Tibial artery (tissue), 4 donors: ENCODE measurements at places on chromosomes 4 and X.

DNA sequence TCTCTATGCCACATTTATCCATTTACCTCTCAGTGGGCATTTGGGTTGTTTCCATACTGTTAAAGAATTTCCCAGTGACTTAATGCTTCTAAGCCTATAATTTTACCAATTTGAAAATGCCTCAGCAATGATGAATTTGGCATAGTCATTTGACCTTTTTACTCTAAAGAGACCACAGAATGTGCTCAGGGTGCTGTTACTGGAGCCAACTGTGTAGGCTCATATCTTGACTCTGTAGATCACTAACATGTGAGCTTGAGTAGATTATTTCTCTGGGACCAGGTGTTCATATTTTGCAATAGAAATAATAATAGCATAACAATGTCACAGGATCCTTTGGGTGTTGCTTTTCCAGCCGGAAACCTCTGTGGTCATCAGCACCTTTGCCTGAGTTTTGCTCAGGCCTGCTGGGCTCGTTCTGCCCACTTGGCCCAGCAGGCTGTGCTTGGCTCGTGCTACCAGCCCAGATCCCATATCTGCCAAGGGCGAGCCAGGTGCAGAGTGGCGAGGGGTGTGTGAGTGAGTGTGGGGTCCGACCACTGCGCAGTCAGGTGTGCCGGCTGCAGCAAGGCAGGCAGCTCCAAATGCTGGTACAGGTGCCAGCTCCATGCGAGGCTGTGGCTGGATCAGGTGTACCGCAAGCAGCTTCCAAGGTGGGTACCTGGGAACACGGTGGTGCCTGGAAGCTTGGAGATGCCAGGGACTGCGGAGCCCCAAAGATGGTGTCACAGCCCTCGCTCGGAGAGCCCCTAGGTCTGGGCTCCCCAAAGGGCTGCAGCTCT is 70.6 kb upstream of the ANK2 start:
- no peak for DNase-seq

DNA sequence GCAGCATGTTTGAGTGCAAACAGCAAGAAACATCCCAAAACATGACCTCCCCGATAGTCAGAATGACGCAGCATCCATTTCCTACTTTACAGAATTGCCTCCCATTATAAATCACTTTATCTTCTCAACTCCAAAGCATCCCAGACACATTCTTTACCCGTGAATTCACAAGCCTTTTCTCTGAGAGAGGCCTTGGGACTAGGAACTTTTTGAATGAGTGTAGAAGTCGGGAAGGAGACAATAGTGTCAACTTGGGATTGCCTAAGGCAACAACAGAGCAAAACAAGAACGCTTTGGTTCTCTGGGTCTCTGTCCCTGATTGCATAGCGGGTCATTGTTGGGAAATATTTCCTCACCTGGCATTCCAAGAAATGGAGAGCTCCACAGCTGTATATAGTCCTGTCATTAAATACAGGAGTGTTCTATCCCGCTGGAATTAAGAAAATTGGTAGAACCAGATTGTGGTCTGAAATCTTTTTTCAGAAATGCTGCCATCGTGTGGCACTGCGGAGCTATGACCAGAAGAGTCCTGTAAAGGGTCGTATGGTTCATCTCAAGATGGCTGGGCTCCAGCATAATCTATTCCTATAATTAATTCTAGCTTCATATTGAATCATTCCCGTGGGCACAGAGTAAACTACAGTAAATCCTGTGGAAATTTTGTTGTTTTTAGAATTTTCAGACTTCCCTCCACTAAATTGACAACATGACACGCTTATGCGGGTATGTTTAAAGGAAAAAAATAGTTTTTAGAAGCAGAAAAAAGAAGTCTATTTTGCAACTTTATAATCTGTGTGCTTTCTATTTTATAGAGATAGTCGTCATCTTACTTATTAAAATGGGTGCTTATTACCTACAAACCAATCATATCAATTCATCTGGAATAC is 2.0 kb upstream of the SPP1 start:
- peak; percentile 51 for DNase-seq

DNA sequence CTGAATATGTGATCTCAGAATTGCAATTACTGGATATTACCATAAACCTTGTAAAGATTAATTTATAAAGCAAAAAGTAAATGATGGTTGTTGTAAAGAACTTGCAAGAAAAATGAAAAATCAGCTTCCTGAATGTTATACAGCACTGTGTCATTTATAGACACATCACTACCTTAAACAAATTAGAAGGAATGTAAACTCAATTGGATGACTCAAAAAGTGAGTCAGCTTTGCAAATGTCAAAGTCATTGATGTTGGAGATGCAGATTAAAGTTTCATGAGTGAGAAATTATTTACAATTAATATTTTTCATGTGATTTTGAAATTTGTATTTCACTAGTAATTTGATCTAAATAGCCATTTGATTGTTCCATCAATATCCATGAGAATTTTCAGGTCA is 193.2 kb downstream of the RAPGEF2 start:
- no peak for DNase-seq

- no peak for DNase-seq
Measured at GRCh38 chr4:189202869-189203271, 737.8 kb upstream of the FRG1 start.

DNA sequence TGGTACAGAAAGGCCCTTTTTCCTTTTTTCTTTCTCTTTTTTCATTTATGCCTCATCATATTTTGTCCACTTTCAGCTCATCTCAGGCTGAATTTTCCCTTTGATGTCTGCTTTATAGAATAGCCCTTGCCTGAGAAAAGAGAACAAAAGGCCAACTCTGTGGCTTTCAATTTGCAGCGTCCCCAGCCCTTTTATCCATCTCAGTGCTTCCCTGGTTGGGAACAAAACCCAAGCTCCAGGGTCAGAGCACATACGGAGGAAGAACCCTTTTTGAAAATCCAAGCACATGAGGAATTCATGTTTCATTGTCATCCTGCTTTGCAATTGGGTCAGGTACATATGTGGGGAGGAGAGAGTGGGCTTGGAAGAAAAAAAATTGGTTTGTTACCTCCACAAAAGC is 47.5 kb downstream of the TMEM164 start:
- no peak for DNase-seq

DNA sequence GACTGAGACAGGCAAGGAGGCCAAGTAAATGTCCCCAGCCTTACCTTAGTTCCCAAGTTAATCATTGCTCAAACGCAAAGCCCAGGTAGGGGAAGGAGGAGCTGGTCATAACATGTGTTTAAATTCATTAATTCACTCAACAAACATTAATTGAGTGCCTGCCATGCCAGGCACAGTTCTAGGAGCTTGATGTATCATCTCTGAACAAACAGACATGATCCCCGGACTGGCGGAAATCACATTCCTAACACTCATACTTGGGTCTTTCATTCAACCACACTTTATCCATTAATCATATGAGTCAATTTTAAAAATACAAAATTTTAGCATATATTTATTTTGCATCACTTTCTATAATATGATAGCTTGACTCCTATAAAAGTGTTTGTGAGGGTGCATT is 335.3 kb upstream of the NOCT start:
- no peak for DNase-seq

DNA sequence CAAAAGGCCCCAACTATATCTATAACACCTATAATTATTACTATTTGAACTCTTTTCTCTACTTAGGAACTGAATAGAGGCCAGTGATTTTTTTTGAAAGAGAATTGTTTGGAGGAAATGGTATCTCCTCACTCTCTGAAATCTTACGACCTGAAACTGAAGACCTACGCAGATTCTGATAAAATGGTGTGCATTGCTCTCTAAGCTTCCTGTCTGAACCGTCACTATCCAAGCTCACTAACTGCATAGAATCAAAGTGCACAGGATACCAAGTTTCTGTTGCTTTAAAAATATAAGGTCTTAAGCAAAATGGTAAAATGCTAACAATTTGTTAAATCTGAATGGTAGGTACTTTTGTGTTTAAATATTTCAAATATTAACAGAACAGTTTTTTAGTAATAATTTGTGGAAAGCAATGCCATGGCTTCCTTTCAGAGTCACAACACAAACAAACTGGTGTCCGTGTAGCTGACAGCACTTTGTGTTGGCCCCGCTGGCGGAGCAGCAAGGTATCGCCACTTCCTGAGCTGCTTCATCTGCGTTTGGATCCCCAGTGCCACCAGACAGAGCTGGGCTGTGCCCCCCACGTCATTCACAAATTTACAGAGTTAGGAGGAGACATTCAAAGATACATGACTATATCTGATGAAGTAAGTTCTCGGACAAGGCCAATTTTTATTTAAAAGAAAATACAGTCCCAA is 313.9 kb downstream of the FBXW7 start:
- DNase-seq = no peak

GRCh38 chrX:40013266-40014195 is 84.2 kb downstream of the BCOR start:
- DNase-seq = peak; percentile 62

DNA sequence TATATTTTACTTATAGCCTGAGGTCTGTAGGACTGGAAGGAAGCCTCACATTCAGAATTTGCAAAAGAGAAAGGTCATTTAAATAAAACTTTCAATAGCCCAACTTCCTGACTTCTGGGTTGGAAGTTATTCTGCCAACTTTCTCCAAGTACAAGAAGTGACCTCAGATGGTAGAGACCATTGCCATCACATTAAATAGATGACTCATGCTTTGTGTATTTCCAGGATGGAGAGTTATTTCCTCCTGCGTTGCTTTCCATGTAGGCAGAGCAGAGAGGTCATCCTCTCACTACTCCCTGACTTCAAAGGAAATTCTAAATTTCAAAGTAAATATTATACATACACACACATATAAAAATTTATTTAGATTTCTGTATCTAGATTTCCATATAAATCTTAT is 73.0 kb upstream of the NR3C2 start:
- no peak for DNase-seq

DNA sequence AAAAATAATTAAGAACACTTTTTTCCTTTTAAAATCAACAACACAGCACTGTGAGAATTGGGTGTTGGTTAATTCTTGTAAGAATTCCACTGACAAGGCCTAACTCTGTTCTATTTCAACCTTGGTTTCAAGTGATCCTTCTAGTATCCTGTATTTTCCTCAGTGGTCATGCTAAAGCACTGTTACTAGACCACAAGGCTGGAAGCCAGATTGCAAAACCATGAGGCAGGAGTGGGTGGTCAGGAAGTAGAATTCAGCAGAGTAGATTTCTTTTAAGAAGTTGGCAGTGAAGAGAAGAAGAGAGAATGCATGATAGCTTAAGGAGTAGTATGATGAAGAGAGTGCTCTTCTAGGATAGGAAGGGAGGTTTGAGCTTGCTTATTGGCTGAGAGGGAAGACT is 71.6 kb upstream of the LEF1 start:
- no peak for DNase-seq

DNA sequence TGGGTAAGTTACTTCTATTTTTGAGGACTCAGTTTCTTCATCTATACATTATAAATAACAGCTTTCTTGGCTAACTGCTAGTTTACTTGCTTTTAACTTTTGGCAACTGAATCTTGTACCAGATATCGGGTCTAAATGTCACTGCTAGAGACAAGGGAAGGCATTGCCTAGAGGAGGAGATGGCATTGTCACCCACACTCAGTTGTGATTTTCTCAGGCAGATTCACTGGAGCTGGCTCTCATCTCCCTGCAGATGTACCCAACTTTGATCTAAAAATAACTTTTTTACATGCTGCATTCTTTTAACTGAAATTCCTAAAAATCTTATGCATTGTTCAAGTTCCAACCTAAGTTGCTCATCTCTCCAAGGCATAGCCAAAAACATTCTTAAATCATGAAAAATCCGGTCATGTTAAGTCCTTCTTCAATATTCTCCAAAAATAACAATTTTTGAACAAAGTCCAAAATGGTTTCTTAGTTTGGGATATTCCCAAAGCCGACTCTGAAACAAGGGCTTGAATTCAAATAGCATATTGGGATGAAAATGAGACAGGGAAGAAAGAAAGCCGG is 469.0 kb upstream of the BOD1L1 start:
- no peak for DNase-seq

- no peak for DNase-seq
Measured at GRCh38 chrX:47272013-47272408, 39.2 kb downstream of the USP11 start.

- DNase-seq = no peak
Measured at GRCh38 chrX:133527415-133527814, 112.1 kb upstream of the GPC4 start.

DNA sequence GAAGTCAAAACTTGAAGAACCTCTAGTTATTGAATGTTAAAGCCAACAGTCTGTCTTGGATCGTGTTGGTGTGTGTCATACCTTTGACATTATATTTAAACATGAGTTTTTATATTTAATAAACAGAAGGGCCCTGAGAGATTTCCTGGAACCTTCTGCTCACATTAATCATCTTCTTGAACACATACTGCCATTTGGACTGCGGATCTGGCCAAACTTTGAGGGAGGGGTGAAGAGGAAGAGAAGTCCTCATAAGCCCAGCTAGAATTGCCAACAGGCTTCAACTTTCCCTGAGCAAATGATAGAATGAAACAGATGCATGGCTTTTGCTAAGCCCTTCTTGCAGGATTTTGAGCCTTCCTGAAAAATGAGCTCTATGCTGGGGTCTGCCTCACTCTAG is 27.4 kb downstream of the CCKAR start:
- DNase-seq = no peak

DNA sequence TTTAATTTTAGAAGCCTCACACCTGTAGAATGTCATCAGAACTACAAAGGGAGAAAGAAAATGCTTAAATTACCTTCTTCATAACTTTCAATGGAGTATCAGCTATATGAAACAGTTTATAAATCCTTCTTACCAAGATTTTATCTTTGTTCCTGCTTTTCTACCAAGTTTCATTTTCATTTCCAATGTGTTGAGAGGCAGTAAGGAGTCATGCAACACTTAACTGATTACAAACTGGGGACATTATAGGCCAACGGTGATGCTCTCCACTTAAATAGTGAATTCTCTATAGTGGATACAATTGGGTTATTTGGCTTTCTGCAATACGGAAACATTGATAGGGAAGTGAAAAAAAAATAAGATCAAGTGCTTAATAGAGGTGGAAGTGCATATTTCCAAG is 145.2 kb upstream of the FTHL17 start:
- no peak for DNase-seq

DNA sequence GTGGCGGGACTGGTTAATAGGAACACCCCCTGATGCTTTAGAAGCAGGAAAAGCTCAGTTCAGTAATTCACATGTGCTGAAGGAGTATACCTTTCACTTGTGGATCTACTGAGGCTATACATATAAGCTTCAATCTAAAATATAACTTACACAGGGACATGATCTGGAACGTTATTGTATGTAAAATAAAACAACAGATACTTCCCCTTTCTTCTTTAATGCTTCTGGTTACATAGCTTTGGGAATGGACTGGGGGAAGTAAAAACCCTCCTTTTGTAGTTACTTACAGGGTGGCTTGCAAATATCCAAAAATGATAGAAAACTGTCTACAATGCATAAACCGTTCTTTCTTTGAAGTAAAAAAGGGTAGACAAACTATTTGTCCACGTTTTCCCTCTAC is 1.9 kb downstream of the FGG start:
- DNase-seq = no peak

GRCh38 chr4:83589279-83589678 is 53.4 kb downstream of the GPAT3 start:
- no peak for DNase-seq

DNA sequence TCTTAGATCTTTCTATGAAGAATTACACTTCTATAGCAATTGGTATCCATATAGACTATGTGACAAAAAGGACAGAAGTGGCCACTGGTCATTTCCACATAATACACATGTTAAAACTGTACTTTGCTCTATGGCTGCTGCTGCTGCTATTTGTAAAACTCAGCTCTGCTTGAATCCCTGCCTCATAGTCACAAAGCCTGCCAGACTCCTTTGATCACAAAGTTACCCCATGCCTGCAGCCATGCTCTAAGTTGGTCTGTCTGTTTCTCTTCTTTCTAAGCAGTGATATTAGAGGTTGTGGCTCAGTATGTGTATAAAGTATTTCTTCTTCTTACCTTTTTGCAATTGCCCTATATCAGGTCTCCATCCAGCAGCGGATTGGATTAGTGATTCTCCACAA is 210.9 kb downstream of the GRID2 start:
- DNase-seq = no peak
